PC-3 (cell line): ENCODE measurements at places on chromosomes 13 and 19. TPM values are rescaled to one million over a fixed set of nuclear protein-coding genes. Genes with fewer than 3 reads are reported as not detected.

Gene FFAR3
- total RNA-seq: not detected in 2 replicates

Gene ZNF324
- 14.8 and 15.9 TPM in 2 replicates for total RNA-seq

Gene PIAS4
- 21.0 and 26.5 TPM in 2 replicates for total RNA-seq

Gene ZNF460
- 39.5 and 60.6 TPM in 2 replicates for total RNA-seq

Gene KIR3DL1
- total RNA-seq: not detected in 2 replicates

Gene ZNF615
- total RNA-seq: 5.4 and 5.5 TPM in 2 replicates

Gene RGS9BP
- 1.3 and 1.6 TPM in 2 replicates for total RNA-seq

Gene KLK15
- 1.3 TPM in 1 of 2 replicates, not detected in the other for total RNA-seq

Gene F2RL3
- total RNA-seq: 0.07 and 0.23 TPM in 2 replicates

Gene CPB2
- not detected in 2 replicates for total RNA-seq

Gene HCST
- not detected in 2 replicates for total RNA-seq

DNA sequence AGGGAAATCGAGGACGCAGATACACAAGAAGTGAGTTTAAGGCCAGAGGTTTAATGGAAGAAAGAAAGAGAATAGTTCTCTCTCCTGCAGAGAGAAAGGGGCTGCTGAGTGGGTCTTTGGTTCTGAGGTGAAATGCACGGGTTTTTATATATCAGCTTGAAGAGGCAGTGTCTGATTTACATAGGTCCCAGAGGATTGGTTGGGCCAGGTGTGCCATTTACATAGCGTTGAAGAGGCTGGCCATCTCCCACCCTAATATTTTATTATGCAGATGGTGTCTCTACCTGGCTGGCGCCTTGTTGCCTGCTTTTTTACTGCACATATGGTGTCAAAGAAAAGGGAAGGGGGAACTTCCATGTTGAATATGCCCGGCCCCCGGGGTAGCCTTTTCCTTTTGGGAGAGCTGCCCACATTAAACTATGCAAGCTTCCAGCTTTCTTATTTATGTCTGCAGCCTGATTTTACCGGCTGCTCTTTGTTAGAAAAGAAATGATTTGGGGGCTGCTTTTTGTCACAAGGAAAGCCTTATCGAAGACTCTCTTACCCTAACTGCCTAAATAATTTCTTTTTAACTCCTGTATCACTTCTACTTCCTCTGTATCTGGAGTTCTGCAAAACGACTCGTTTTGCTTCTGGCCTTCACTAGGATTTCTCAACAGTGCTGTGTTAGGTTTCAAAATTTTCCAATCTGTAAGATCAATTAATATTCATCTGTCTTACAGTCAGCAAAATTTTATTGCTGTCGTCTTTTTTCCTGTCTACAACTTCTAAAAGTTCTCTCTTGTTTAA lies 268.5 kb downstream of the B3GLCT start:
- no peak for DNase-seq

- no peak for DNase-seq
Measured at GRCh38 chr13:50915565-50915964, 6.0 kb downstream of the RNASEH2B start.

- no peak for DNase-seq
Measured at GRCh38 chr13:106989876-106990275, 421.9 kb upstream of the ARGLU1 start.

GRCh38 chr19:55080121-55080967 lies 4.7 kb downstream of the EPS8L1 start:
- no peak for DNase-seq

- no peak for DNase-seq
Measured at GRCh38 chr19:17125062-17125727, 49.6 kb downstream of the MYO9B start.

GRCh38 chr19:33772102-33772857 lies 24.4 kb upstream of the KCTD15 start:
- no peak for DNase-seq

- DNase-seq: no peak
Measured at GRCh38 chr19:23403581-23404324, 8.5 kb upstream of the ZNF91 start.

DNA sequence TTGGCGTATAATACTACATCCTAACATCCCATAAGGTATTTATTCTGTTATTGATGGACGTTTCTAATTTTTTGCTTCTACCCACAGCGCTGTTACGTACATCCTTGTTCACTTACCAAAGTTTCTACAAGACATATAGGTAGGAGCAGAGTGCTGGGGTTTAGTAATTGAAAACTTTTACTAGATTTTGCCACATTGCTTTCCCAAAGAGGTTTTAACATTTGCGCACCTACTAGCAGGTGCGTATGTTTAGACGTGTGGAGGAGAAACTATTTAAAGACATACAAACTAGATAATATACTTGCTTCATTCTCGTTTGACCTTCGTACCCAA lies 559 bp upstream of the RPL21 start:
- no peak for DNase-seq

DNA sequence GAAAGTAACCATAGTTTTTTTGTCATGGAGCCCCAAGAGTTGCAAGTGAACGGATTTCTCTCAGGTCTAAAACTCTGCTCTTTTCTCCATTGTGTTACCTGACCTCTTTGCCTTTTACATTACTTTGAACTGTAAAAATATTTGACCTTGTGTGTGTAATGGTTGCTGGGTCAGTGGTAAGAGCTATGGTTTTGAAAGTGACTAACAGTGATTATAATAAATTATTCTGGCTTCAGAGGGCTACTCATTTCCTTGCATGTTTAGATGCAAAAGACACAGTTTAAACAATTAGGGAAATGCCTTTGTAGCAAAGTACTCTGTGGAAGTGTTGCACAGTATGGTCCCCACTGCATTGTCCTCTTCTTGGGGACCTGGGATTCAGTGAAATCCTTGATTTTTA lies 29.3 kb upstream of the PSG8 start:
- DNase-seq: no peak

- no peak for DNase-seq
Measured at GRCh38 chr13:113472355-113473025, 18.0 kb downstream of the DCUN1D2 start.

DNA sequence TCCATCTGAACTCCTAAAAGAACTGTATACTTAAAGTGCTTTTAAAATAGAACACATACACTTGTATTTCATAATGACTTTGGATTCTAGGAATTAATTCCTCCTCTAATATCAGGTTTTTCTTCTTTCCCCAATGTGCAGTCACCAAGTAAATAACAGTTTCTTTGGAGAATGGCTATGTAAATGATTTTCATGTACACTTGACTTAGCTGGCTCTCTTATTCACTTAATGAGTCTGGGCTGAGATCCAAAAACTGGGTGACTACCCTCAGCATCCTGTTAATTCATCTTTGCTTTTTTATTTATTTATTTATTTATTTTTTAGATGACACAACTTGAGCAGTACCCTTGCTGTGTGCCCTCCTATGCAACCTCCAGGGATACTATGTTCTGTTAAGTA lies 1003.7 kb downstream of the SLITRK1 start:
- peak; percentile 78 for DNase-seq

DNA sequence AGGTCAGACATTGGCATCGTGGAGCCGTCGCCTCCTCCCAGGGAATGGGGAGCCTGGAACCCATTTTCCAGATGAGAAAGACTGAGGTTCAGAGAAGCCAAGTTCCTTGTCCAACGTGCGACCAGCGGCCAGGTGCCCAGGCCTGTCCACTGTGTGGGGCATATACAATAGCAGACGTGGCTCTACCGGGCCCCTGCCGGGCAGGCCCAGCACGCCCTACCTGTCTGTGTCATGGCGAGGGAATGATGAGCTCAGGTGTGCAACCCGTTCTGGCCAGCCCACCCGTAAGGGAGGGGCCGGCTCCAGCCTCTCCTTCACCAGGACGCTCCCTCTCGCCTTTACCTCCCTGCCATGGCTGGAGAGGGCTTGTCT lies 837 bp downstream of the GNA15 start:
- no peak for DNase-seq

DNA sequence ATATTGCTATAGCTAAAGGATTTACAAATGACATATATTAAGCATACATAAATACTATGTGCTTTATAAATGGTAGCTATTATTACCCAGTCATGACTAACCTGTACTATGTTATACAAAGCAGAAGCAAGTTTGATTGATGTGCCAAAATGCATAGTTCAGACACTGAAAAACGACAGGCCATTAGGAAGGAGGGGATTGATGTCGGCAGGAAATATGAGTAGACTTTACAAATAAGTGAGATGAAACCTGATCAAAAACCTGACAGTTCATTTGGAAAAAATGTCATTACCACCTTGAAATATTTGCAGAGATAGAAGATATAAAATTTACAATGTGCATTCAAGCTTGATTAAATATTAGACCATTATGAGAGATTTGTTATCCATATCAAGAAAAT lies 38.8 kb upstream of the TPP2 start:
- no peak for DNase-seq

- no peak for DNase-seq
Measured at GRCh38 chr19:45597425-45598111, 4.4 kb downstream of the GPR4 start.

GRCh38 chr13:44873461-44873860 lies 115.8 kb downstream of the NUFIP1 start:
- DNase-seq: no peak

- DNase-seq: no peak
Measured at GRCh38 chr13:77691871-77692270, 5.6 kb upstream of the SLAIN1 start.

GRCh38 chr19:2653710-2654707 lies 48.5 kb downstream of the GNG7 start:
- no peak for DNase-seq

- DNase-seq: no peak
Measured at GRCh38 chr19:3603121-3603811, 3.4 kb downstream of the TBXA2R start.

DNA sequence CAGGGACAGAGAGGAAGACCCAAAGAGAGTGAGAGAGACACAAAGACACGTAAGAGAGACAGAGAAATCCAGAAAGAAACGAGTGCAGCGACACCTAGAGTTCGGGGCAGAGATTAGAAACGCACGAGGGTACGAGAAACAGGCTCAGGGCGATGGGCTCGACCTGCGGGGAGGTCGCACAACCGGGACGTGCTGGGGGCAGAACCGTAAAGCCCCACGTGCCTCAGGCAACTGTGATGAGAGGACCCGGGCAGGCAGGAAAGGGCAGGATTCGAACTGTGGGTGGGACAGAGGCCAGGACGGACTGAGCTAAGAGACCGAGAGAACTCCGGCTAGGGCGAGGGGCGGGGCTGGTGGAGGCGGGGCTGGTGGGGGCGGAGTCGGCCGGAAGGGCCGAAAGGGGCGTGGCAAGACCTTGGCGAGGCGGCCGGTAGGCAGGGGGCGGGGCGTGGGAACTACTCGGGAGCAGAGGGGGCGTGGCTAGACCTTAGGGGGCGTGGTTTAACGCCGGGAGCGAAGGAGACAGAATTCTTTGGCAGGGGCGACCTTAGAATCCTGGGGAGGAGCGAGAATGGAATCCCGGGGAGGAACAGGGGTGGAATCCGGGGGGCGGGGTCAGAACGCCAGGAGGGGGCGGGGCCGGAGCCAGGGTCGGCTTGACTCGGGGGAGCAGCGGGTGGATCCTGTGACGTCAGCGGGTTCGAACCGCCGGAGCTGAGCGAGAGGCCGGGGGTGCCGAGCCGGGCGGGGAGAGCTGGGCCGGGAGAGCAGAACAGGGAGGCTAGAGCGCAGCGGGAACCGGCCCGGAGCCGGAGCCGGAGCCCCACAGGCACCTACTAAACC lies at the start of gene NECTIN2:
TSS of gene NECTIN2 (plus strand) at position 686 of the 843 bp plus-strand sequence. CDS start 229 bp downstream, outside the sequence.
- peak; percentile 96 for DNase-seq

- DNase-seq: no peak
Measured at GRCh38 chr13:37766502-37766901, 103.1 kb downstream of the TRPC4 start.

GRCh38 chr13:57824121-57824520 lies 192.6 kb downstream of the PCDH17 start:
- no peak for DNase-seq

DNA sequence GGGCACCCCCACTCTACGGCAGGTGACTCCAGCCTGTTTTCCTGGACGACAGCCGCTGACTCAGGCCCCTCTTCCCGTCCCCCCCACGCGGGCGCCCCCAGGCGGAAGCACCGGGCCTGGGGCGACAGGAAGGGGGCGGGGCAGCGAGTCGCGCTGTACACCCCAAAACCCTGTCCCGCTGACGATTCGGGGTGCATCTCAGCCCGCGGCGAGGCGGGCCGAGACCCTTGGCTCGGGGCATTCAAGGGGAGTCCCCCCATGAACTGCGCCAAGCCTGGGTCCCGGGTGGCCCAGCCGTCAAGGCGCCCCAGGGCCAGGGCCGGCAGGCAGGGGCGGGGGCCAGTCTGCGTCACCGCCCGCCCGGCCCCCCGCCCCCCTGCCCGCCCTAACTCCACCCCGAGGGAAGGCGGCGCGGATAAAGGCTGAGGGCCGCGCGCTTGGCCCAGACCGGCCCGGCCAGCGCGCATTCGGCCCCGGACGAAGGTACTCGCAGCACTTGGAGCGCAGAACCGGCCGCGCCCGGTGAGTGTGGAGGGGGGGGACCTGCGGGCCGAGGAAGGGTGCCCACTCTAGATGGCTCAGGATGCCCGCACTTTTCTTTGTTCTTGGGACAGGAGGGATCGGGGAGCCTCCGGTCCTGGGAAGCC lies at the start of gene MIDN:
TSS of gene MIDN (plus strand) at position 445 of the 647 bp plus-strand sequence. CDS start 1,714 bp downstream, outside the sequence.
- peak; percentile 78 for DNase-seq

- DNase-seq: no peak
Measured at GRCh38 chr19:1882089-1882785, 3.1 kb downstream of the ABHD17A start.

- peak; percentile 58 for DNase-seq
Measured at GRCh38 chr19:1172353-1173158, 1.5 kb downstream of the SBNO2 start.

GRCh38 chr19:2800506-2800905 lies 15.2 kb downstream of the THOP1 start:
- DNase-seq: no peak
